ENCODE measurements at places on chromosomes 5 and 9.

- DNase-seq = peak; percentile 72
Measured at GRCh38 chr9:112203536-112203935, 28.4 kb upstream of the SUSD1 start.

DNA sequence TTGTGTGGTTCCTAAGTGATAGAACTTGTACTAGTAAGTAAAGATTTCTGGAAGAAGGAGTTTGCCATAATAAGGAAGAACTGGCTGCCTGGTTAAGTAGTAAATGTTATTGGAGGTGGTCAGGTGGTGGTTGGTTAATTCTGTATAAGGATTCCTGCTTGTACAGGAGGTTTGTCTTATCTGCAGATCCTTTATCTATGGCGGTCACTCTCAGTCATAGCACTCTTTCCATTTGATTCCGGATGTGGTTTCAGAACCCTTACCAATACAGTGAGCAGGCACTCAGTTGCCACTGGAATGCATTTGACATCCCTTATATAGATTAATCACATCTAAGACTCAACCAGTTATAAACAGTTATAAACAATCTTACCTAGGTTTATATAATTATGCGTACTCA is 50.3 kb downstream of the RAD50 start:
- no peak for DNase-seq

DNA sequence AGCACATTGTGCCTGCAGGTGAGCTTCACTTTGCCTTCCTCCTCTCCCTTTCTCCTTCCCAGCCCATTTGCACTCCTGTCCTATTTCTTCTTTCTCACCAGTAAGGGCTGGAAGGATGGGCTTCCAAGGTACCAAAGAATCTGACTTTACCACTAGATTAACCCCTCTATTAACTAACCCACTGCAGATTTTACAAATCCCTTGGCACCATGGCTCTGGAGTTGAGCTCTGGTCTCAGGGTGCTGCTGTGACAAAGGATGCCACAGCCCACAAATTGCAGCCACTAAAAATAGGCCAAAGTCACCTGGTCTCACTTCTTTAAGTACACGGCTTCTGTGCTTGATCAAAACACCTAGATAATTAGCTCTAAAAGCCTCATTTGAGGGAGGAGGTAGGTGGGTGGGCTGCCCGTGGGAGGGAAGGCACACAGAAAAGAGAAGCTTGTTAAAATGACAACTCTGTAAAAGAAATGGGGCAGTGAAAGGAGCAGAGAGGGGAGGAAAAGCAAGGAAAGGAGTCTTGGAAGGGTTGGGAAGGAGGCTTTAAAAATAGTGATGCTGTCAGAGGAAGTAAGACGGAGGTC is 327.4 kb downstream of the DRD1 start:
- no peak for DNase-seq

DNA sequence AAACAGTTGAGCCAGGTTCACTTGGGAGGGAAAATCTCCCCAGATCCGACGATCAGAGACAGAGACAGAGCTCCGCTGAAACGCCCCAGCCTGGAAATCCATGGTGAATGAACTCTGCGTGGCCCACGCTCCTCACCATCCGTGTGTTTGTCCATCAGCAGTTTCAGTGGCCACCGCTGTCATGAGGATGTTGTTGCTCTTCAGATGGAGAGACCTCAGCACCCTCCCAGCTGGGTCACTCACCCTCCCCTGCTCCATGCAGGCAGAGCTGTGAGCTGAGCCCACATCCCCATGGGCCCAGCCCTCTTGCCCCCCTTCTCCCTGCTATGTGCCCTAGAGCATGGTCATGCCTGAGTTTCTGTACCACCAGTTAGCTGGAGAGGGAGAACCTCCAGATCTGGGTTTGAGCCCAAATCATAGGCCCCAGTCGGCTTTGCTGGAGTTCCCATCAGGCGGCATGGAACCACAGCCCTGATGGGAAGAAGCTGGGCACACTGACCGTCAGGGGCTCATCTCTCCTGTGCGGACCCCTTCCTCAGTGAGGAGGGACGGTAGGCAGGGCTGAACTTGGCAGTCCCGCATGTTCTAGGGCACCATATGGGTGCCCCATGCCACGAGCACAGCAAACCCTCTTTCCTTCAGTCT is 154.4 kb upstream of the COL5A1 start:
- DNase-seq = no peak

GRCh38 chr5:137167187-137167586 is 331.9 kb downstream of the SPOCK1 start:
- no peak for DNase-seq

GRCh38 chr9:114050646-114051045 is 27.5 kb downstream of the AMBP start:
- DNase-seq = no peak

DNA sequence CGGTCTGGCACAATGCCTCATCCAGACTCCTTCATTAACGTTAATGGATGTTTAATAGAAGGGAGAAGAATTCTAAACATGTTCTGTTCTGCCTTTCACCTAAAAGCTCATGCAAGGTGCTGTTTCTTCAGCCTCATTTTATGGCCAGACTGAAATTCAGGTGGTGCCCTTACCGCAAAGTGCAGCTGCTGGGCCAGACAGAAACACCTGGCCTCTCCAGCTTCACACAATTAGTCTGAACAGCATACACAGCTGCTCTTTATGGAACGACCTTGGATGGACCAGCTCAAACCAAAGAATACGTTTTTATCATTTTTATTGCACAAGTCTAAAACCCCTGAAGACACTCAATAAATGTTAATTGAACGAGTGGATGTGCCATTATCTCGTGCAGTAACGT is 4.6 kb downstream of the SNCAIP start:
- DNase-seq = no peak

GRCh38 chr5:154412925-154413324 is 32.9 kb upstream of the SAP30L start:
- no peak for DNase-seq

DNA sequence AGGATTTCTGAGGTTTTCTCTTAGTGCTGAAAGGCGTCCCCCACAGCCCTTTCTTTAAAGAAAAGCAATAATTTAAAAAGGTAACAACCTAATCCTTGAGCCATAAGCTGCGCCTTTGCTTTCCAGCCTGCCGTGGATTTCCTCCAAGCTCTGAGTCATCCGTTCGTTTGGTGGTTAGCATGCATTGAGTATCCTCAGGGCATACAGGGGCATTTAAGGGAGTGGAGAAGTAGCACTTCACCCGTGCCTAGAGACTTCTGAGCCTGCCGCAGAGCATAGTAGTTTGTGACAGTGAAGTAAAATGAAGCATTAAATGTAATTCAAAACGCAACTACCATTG is 892 bp upstream of the TNC start:
- peak; percentile 95 for DNase-seq

DNA sequence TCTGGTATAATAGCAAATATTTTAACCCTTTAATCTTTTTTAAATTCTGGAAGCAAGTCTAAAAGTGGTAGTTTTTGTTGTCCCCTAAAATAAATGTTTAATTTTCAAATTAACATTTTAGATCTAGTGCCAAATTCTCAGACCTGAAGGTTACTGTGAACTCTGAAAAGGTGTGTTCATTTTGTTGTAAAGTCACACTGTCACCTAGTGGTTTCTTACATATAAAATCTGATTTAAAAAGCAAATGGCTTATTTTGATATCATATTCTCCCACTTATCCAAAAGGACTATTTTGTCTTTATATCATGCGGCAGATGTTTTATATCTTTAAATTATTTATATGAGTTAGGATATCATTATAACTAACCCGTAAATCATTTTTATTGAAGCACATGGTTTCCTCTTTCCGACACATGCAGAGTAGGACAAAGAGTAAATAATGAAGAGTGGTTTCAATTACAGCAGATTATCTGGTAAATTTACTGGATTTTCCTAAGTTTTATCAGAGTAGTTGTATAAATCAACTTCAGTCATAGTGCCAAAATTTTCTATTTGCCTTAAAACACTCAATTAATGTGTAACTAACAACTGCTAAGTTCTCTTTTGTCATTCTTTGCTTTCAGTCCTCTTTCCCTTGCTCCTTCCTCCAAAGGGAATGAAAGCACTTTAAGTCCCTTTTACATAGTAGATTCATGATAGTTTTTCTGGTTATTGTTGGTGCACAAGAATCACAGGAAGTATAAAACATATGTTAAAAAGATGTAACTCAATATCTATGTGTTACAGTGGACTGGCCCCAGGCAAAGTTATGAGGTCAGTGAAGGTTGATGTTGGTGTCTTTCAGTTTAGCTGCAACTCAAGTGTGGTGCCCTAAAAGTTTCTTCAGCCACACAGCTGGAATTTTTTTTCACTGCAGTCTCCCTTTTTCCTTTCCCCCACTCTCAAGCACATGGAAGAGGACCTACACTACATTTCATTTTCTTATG is 189.6 kb downstream of the COX7C start:
- DNase-seq = no peak
